Erythroblast (primary cell): ENCODE measurements at places on chromosomes 3 and 15.

- DNase-seq = no peak
Observed at GRCh38 chr15:57224664-57225063, 151.6 kb upstream of the CGNL1 start.

DNA sequence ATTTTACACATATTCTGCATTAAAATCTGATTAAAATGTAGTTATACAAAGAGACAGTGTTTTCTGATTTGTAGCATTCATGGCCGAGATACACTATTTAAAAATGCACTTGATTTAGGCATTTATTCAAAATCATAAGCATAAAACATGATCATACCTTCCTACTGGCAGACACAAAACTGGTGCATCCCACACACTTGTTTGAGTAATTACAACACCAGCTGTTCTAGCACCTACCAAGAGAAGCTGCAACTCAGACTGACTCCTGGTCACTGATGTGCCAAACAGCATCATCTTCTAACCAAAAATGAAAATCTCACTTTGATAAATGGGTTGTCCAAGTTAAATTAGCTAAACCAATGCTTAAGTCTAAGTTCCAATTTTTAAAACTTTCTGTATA is 262.7 kb upstream of the NSMCE3 start:
- no peak for DNase-seq

DNA sequence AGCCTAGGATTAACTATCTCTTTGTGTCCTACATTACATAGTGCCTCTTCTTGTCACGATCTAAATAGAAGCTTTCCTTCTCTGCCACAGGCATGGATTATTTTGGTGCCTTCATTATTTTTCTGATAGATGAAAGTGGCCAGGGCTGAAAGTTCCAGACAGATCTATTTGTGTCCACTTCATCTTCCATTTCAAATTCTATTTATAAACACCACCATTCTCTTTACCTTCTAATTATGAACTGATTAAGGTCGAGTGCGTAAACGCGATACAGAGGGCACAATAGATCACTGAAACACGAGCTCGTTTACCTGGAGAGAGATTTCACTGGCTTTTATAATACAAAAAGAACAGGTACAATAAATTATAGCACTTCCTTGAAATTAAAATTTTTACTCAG is 105.0 kb downstream of the EDEM1 start:
- DNase-seq = no peak

- no peak for DNase-seq
Observed at GRCh38 chr3:149673393-149673792, 15.6 kb upstream of the WWTR1 start.

DNA sequence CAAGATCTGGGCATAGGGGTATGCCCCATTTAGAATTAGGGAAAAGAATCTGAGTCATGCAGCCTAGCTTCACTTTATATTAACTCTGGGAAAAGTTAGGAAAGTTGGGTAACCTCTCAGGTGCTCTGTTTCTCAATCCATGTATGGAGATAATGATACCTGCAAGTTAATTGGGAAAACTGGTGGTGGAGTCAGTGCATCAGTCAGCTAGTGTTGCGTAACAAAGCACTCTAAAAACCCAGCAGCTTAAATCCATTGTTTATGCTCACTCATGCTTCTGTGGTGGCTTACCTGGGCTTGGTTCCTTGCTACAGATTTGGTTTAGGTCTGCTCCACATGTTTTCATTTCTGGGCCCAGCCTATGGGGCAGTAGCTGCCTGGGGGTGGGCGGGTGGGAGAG is 91.0 kb downstream of the SMAD3 start:
- no peak for DNase-seq

DNA sequence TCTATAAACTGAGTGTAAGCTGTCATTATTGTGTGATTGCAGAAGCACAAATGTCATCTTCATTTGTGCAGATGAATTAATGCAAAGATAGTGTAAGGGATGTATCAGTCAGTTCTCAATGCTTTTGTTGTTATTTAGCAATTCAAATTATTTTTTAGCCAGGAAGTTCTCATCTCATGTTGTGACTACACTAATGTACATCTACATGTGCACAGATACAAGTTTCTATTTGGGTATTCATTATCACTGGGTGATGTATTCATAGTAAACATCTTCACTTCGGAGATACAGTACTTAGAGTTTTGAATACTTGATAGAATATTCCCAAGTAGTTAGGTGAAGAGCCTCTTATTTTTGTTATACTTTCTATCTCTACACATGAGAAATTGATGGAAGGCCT is 11.1 kb downstream of the EIF2A start:
- no peak for DNase-seq
